ENCODE measurements at places on chromosomes 11 and 22.

DNA sequence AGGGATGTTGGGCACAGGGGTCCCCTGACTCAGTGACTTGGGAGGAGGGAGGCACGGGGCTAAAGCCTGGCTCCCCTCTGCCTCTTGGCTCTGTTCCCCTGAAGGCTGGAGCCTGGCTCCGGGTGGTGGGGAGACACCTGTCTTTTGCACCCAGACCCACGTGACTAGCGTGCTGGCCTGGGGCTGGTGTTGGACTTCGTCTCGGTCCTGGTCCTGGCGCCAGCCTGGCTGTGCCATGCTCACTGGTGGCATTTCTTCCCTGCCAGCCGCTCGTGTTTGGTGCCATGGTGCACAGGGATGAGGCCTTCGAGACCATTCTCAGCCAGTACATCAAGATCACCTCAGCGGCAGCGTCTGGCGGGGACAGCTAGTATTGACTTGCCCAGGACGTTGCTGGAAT lies 56.7 kb downstream of the GRAMD4 start:
- no peak for DNase-seq

DNA sequence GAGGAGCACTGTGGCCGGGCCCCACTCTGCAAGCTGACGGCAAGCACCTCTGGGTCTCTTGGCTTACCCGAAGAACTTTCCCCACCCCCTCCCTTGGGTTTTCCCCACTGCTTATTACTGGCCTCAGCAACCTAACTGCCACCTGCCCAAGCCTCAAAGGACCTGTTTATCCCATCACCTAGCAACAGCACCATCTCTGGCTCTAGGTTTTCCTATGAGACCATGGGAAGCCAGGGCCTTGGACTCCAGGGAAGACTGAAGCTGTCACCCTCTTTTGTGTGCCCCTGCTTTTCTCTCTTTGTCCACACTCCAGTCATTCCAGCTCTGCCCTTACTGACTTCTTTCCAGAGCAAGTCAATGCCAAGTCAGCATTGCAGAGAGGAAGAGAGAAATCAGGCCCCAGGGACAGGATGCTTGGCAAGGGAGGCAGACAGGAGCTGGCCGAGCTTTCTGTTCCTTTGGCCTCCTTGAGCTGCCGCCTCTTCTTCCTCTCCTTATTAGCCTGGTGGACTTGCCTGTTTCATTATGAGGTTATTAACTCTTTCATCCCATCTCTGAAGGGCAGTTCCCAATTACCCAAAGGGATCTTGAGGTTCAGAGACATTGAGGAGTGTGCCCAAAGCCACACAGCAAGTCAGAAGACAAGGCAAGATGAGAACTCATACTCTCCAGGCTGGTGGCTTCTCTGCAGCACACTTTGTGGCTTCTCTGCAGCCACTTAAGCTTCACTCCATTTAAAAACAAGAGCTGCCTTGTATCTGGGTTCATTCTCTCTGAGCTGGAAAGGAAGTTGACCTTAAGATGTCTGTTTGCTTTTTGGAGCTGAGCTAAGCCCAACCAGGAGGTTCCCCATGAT lies at the start of gene SMIM35:
Gene SMIM35 (minus strand): TSS at position 51 of the 856 bp plus-strand sequence. CDS start 206 bp downstream, outside the sequence.
- no peak for DNase-seq

- DNase-seq, result no peak
These were observed 72.6 kb upstream of the GDPD4 start for GRCh38 chr11:77374108-77374507.

GRCh38 chr22:19291580-19292457 lies at the start of gene CLTCL1:
Gene CLTCL1 (minus strand): TSS chr22:19291719. CDS start chr22:19291641, 78 bp downstream.
- DNase-seq, result peak; percentile 81

GRCh38 chr22:48644108-48644507 lies 1183.6 kb downstream of the BRD1 start:
- no peak for DNase-seq

DNA sequence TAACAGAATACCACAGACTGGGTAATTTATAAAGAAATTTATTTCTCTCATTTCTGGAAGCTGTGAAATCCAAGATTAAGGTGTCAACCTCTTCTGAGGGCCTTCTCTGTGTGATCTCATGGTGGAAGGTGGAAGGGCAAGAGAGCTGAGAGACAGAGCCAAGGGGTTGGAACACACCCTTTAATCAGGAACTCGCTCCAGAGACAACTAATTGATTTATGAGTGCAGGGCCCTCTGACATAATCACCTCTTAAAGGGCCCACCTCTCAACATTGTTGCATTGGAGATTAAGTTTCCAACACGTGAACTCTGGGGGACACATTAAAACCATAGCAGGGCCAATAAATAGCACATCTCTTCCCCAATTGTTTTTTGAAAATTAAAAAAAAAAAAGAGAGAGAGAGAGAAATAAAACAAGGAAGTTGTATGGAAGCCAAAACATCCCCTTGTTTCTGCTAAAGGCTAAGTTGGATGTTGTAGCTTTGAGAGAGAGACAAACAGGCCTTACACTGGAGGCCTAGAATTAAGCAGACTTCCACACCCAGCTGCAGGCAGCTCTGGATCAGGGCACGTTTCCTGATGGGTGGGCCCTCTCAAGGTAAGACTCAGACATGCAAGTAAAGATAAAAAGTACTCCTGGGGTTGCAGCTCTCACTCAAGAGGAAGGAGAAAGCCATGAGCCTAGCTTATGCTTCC lies 64.1 kb upstream of the BIRC3 start:
- no peak for DNase-seq

- DNase-seq, result no peak
These were observed 66.6 kb downstream of the CACNG2 start for GRCh38 chr22:36636916-36637315.

DNA sequence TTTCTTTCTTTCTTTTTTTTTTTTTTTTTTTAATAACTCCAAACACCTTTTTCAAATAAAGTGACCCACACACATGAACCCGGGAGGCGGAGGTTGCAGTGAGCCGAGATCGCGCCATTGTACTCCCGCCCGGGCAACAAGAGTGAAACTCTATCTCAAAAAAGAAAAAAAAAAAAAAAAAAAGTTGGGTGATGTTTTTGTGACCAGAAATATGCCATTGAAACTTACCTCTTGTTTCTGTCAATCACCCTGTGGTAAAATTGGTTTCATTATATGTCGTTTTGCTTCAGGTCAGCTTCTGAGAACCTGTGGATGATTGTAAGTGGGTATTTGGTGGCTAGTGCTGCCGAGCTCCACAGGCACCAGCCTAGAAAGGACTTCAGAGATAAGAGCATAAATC lies 238.8 kb downstream of the TBC1D22A start:
- no peak for DNase-seq

DNA sequence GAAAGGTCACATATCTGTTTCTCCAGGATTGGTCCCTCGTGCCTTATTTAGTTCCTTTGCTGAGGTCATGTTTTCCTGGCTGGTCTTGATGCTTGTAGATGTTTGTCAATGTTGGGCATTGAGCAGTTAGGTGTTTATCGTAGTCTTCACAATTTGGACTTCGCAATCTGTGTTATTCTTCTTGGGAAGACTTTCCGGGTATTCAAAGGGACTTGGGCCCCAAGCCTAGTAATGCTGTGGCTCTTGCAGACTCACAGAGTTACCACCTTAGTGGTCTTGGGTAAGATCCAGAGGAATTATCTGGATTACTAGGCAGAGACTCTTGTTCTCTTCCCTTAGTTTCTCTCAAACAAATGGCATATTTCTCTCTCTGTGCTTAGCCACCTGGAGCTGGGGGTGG lies 223.5 kb downstream of the GRIK4 start:
- no peak for DNase-seq

- DNase-seq, result no peak
These were observed 1.2 kb upstream of the CCDC86 start for GRCh38 chr11:60840470-60841430.

DNA sequence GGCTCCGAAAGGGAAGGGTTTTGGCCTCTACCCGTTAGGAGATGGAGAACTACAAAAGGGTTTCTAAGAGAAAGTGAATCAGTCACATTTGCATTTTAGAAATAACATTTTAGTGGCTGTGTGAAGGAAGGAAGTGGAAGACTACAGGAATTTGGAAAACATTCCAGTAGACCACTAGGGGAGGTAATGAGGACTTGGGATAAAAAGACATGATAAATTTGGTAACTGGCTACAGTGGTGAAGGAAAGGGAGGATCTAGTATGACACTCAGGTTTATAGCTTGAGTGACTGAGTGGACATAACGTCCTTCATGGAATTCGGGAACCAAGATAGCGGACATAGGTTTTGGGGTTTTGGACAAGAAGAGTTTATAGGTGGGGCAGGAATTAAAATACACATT lies 7.0 kb upstream of the RRM1 start:
- no peak for DNase-seq

DNA sequence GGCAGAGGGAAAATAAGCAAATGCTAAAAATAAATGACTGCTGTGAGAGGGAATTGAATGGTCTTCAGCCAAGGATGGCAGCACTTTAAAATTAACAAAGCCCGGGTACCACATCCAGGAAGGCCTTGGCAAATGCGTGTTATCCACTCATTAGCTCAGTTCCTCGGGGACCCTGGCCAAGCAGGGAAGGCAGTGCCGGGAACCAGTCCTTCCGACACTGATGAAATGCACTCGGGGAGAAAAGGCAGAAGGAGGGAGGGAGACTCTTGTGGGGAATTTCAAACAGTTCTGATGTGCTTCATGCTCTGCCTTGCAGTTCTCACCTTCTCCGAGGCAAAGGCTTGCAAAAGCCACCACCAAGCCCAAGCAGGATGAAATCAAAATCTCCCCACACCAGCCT lies 38.3 kb downstream of the CLPB start:
- no peak for DNase-seq

DNA sequence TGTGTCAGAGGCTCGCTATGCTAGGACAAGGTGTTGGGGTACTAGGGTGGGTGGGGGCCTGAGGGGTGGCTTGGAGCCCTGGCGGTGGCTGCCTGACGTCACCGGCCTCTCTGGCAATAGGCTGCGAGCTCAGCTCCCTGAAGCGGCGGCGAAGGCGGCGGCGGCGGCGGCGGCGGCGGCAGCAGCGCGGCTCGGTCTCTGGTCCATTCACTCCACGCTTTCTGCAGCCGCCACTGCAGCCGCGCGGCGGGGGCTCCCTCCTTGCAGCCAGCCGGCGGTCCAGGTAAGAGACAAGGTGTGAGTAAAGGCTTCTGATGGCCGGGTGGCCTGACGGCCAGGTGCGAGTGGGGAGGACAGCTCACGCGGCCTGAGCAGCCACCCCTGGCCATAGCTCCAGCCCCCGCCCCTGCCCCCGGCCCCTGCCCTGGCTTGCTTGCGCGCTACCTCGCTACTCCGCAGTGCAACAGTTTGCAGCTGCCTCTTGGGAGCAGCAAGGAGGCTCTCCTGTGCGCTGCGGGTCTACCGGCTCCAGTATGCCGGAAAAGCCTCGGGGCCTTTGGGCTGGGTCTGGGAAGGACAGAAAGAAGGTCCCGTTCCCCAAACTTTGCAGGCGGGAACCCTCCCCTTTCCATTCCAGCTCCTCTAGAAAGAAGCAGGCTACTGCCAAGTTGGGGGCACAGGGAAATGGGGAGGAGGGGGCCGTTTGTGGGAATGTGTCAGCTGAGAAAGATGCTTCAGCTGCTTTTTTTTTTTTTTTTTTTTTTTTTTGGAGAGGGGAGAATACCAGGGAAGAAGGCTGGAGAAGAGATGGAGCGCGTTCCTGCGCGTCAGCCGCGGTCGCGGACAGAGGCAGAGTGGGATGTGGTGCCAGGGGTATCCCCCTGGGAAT lies at the start of gene C11orf87:
Gene C11orf87 (plus strand): TSS at position 210 of the 889 bp plus-strand sequence. CDS start 1,444 bp downstream, outside the sequence.
- DNase-seq, result no peak

- DNase-seq, result no peak
These were observed 131.2 kb downstream of the ARL14EP start for GRCh38 chr11:30454111-30454510.

- DNase-seq, result no peak
These were observed 317.6 kb upstream of the FAT3 start for GRCh38 chr11:91906871-91907624.

- DNase-seq, result no peak
These were observed 44.4 kb upstream of the FAT3 start for GRCh38 chr11:92180226-92180625.

DNA sequence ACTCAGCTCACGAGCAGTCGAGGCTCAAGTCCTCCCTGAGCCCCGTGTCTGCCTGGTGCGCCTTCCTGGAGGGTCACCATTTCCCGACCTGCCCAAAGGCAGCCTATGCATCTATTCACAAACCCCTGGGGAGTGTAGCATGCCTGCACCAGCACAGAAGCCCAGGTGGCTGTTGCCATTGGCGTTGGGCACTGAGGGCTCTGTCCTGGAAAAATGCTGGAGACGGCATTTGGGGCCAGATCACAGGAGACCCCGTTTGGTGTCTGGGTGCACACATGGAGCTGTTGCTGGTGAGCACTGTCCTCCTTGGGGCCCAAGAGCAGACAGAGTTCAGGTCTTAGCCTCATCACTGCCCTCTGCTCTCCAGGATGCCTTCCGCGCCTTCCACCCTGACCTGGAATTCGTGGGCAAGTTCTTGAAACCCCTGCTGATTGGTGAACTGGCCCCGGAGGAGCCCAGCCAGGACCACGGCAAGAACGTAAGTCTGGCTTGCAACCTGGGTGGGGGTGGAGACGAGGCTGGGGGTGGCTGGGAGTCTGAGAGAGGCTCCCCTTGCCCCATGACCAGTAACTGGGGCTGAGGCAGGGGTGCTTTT lies 9.4 kb downstream of the FADS2 start:
- no peak for DNase-seq

DNA sequence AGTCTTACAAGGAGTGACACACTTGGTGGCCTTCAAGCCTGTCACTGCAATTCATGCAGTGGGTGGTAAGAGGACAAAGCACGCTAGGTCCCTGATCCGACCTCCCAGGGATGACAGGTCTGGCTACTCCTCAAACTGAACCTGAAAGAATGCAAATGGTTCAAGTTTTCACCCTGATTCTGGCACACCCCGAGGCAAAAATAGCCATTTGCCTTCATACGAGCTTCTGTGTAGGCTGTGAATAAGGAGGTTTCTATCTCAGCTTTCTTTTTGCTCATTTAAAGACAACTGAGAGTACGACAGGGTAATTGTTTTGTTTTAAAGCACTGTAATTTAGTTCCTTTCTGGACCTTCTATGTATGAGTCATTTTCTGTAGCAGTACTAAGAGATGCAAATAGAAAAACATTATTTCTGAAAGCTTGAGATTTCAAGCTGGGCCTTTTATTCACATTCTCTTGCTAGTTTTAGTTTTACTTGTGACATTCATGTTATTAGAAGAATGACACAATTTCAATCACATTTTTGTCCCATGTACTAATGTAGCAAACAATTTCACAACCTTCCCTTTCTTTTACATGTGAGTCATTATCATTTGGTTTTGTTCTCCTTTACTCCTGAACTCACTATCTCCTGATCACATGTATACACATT lies 56.6 kb upstream of the FDX1 start:
- no peak for DNase-seq

DNA sequence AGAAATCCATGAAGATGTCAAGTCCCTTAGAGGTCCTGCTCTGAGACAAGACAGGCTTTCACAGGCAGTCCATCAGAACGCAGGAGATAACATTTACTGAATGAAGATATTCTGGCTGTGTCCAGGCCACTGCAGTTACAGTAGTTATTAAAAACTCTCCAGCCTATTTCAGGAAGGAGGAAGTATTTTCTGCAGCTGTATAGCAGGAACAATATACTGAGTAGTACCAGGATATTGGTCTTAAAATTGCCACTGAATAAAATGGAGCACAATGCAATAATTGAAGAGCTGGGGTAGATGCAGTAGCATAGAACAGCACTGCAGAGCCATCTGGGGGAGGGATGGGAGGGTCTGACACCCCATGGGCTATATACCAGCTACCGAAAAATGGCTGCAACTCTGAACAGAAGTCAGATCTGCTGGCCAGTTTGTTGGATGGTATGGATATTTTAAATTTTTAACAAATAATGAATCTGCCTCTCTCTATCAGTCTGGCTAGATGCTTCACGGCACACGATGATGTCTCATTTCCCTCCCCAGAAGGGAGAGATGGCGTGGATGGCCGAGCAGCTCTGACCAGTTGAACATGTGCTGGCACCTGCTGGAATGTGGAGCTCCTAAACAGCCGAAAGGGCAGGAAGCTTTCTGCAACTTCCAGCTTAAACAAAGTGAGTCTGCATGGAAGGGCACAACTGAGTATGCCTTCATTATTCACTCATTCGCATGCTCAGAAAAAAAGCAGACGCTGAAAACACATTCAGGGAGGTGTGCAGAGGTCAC lies 342.1 kb upstream of the SYN3 start:
- DNase-seq, result no peak

Data from KBM-7 (cell line).